ENCODE measurements at places on chromosomes 16 and 17. TPM values are rescaled to one million over a fixed set of nuclear protein-coding genes. Genes with fewer than 3 reads are reported as not detected.

HEXIM2 gene
- polyA plus RNA-seq = 4.2 TPM

CACNG5 gene
- not detected for polyA plus RNA-seq

PRCD gene
- polyA plus RNA-seq = 1.9 TPM

DNA sequence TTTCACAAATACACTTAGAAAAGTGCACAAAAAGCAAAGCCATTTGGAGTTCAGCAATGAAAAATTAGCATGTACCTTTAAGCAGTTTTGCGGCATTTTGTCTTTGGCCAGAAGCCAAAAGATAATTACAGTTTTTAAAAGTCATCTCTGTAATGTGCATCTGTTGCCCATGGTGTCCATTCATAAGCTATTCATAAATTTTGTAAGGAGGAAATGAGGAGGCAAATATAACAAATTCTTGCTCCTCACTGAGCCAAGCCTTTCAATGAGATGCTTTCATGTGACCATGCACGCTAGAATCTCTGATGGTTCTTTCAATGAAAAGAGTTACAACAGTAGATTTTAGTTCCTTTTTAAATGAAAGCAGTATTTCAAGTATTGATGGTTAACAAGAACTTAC, 247.1 kb upstream of the MON1B start:
- DNase-seq = no peak

DNA sequence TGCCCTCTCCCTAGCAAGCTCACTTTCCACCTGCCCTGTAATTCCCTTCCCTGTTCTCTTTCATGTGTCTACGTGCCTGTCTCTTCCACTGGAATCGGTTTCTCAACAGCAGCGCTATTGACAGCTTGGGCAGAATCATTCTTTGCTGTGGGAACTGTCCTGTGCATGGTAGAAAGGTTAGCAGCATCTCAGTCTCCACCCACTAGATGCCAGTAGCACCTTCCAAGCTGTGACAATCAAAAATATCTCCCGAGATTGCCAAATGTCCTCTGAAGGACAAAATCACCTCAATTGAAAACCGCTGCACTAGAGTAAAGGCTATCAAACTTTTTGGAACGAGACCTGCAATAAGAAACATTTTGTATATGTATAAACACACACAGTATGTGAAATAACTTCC, 41.6 kb upstream of the KSR1 start:
- no peak for DNase-seq

GRCh38 chr16:11759997-11760396, 17.3 kb upstream of the TXNDC11 start:
- DNase-seq = no peak

All from AG04450 (cell line).